Activated gamma-delta T cell treated with Interleukin-2 at 50 U/mL for 16 hours (primary cell): ENCODE measurements at places on chromosomes 4 and X.

DNA sequence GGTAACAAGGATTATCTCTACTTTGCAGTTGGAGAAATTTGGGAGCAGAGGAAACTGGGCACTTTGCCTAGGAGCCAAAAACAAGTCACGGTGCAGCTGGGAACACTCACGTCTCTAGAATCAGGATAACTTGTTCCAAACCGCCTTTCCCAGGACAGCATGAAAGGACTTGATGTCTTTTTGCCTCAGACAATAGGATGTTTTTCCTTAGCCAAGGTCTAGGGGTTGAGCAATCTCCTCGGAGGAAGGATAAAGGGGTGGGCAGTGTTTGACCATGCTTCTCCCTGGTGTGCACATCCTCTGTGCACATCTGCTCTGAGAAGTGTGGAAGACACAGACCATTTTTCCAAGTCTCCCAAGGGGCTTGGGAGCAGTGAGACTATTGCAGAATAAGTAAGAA, 1.7 kb upstream of the SPARCL1 start:
- no peak for DNase-seq

DNA sequence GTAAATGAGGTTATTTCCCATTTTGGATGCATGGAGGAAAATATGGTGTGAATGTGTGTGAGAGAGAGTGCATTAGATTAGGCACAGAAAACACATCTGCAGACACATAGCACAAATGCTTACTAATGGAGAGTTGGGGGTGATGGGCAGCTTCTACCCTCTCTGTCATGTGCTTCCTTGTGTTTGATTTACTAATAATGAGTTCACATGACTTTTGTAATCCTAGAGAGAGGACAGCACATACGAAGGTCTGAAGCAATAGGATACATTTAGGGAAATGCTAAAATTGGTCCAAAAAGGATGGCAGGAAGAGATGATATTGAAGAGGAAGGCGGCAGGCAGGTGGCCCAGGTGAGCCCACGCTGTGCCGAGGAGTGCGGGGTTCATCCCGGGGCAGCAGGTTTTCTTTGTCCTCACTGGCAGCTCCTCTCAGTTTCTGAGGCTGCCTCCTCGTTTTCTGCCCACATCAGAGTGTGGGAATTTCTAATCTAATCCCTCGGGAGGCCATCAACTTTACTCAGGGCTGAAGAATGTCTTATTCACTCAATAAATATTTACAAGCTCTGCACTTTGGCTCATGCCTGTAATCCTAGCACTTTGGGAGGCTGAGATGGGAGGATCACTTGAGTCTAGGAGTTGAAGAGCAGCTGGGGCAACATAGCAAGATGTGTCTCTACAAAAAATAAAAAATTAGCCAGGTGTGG, 15.9 kb upstream of the MAP9 start:
- DNase-seq = no peak

- no peak for DNase-seq
Observed at GRCh38 chrX:129565046-129565650, 25.1 kb downstream of the OCRL start.

GRCh38 chr4:106818764-106819163, 217.3 kb downstream of the DKK2 start:
- DNase-seq = no peak

- DNase-seq = no peak
Observed at GRCh38 chrX:36087366-36087765, 167.8 kb downstream of the CFAP47 start.

DNA sequence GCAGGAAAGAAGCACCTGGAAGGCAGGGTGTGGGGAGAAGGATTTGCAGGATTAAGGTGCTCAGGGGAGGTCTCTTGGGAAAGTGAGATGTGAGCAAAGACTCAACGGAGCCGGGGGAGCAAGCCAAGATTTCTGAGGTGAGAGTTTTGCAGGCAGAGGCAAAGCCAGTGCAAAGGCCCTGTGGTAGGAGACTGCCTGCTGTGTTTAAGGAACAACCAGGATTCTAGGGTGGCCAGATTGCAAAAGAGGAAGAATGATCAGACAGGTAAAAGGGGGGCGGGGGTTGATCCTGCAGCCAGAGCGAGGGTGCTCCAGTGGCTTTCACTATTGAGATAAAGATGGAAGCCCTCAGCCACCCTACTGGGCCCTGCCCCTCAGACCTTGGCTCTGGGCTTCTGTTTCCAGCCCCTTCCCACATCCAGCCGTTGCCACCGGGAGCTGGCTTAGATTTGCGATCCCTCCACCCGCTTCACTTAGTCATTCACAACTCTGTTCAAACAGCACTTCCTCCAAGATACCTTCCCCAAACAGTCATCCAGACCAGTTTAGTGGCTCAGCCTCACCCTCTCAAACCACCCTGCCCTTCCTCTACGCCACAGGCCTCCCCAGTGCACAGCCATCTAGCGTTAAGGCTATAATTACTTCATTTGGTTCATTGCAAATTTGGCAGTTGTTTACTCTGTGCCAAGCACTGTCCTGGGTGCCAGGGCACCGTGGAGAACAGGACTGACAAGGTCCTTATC, 23.3 kb upstream of the BCOR start:
- no peak for DNase-seq

DNA sequence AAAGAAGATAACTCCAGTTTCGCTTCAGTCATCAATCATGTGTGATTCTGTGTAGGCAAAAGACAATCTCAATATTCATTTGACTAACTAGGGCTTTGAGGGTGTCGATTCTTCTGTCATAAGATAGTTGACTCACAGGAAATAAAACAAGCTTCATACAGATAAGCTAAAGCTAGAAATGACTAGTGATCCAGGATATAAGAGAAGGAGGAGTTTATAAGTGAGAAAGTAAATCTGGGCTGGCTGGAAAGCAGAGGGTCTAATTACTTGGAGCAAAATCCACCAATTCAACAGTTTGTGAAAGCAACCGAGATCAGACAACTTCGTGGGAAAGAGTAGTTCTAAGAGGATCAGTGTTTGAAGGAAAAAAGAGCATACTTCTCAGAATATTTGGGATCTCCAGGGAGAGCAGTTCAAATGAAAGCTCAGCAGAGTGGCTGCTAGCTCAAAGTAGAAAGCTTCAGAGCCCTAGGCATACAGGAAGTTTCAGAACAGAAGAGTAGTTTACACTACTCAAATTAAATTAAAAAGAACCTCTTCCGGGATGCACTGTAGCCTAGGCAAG, 429.3 kb downstream of the INPP4B start:
- no peak for DNase-seq

- no peak for DNase-seq
Observed at GRCh38 chr4:159344877-159345276, 242.0 kb downstream of the RAPGEF2 start.

DNA sequence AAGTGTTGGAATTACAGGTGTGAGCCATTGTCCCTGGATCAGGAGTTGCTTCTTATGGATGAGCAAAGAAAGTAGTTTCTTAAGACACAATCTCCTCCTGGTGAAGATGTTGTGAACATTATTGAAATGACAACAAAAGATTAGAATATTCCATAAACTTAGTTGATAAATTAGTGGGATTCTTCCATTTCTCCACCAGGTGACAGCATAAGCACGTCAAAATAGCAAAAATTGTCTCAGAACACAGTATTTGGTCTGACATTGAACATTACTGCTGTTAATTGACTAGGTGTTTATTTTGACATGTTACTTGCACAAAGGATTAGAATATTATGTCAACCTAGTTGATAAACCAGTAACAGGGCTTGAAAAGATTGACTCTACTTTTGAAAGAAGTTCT, 21.6 kb downstream of the CLDN34 start:
- no peak for DNase-seq

GRCh38 chr4:16213121-16213520, 13.2 kb downstream of the TAPT1 start:
- DNase-seq = no peak

GRCh38 chr4:53103481-53103880, 241.4 kb downstream of the RASL11B start:
- DNase-seq = no peak

- no peak for DNase-seq
Observed at GRCh38 chr4:5212255-5213013, 161.2 kb downstream of the STK32B start.

- no peak for DNase-seq
Observed at GRCh38 chr4:27514711-27515110, 654.1 kb downstream of the STIM2 start.

DNA sequence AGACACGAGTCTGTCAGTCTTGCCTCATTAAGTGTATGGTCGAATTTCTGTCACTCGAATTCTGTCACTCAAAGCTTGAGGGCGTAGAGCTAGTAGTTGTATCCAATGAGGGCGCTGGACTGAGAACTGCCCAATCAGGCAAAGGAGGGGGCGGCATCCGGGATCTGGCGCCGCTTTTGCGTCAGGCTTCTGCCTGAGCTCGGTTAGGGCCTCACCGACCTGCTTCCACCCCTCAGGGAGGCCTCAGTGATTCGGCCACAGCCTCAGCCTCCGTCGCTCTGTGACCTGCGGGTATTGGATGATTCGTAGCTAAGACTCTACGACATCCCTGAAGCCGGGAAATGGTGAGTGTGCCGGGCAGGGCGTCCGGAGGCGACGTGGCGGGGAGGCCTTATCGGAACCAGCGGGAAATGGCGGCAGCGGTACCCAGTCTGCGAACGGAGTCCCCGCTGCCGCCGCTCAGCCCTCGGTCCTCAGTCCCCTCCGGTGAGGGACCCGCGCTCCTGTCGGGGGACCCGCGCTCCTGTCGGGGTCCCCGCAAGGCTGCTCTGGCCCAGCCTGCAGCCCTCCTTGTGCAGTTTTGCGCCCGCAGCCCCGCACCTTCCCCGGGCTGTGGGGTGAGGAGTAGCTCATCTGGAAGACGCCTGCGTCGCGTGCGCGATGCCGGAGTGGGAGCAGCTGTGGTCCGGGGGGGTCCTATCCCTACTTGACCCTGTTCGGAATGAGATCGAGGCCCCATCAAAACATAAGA, 88.3 kb downstream of the ZNF718 start:
- no peak for DNase-seq

DNA sequence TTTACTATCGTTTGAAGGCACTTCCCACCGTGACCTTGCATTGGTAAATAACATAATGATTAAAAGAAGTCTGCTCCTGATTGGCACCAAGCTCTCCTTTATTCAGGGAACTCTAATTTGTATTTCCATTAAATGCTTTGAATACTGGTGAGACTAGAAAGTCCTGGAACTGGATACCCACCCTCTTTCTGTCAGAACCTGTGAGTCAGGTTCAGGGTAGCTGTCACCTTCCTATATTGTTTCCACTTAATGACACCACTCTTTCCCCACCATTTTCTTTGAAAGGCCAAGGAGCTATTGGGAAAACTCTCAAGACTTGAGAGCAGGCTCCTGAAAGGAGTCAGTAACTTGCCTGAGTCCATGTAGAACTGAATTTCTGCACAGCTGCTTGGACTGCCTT, 55.9 kb upstream of the RASSF6 start:
- DNase-seq = no peak

DNA sequence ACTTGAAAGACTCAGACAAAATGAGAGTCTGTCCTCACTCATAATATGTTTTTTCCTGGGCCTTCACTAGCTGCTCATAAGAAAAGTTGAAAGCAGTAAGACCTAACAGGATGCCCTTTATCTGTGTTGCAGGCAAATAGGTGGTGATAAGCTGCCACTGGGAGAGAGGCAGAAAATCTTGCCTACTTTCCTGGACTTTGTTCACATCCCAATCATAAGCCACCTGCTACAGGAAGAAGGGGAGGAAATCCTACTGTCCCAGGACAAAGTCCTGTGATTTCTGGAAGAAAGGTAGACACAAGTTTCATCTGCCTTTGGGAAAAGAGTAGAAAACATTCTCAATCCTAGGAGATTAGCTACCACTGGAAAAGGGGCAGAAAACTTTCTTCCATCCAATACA, 13.3 kb upstream of the SPANXN2 start:
- no peak for DNase-seq

- no peak for DNase-seq
Observed at GRCh38 chrX:58044130-58044529, 133.9 kb upstream of the ZXDA start.

GRCh38 chrX:75989806-75990590, 182.9 kb upstream of the PBDC1 start:
- DNase-seq = no peak

- no peak for DNase-seq
Observed at GRCh38 chr4:38313999-38314561, 349.9 kb upstream of the KLF3 start.

DNA sequence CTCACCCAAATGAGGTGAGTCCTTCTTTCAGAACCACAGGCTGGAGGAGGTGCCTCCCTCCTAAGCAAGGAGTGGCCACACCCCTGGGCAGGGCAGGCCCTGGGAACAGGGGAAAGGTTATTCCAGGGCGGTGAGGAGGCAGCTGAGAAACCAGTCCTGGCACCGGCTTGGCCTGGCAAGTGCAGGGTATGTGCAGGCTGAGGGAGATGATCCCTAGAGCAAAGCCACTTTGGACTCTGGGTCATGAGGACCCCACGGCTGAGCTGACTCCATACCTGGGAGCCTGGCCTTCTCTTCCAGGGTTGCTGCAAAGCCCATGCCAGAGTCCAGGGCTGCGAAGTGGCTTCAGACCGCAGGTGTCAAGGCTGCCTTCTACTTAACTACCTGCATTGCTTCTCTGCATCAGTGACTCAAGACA, 49.5 kb upstream of the HELT start:
- DNase-seq = no peak

DNA sequence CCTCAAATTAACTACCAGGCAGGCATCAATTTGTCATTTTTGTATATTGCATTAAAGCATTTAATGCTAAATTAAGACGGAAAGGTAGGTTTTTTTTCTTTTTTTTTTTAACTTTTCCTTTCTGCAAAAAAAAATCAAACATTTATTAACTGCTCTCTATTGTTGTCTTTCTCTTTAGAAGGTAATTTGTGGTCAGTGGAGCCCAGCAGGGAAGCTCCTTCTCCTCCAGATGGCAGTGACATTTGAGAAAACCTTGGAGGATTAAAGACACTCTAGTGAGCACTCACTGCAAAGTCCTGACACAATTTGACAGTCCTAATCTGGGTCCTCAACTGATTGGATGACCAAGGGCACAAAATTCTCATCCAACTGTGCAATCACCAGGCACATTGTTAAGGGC, 102.4 kb downstream of the SLIT2 start:
- no peak for DNase-seq

DNA sequence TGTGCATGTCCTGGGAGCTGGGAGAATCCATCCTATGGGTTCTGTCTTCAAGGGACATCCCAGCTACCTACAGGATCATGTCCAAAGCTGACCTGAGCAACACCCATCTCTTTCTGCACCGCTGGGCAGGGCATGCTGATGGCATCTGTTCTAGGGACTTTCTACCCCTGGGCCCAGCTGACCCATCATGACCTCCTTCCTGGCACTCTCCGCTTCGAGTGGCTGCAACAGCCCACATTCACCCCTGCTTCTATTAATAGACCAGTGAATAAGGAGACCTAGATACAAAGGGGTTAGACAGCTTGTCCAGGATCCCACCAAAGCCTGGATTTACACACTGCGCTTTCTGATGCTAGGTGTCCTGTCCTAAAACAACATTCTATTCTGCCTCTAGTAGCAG, 44.6 kb upstream of the GPR173 start:
- no peak for DNase-seq

DNA sequence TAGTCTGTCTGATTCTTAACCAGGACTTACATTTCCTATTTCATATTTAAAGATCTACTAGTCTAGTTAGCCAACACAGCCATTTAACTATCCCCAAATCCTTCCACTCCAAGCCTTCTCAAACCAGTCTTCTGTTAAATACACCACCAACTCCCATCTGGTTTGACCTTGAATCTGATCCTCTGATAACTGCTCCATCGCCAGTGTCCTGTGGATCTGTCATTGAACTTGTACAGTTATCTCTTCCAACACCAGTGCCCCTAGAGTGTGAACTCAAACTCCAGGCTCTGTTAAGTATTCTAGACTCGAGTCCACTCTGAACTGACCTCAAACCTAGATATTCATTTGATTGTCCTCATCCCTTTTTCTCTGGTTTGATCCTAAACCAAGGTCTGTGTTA, 14.4 kb downstream of the WDR13 start:
- no peak for DNase-seq

- DNase-seq = no peak
Observed at GRCh38 chr4:65552057-65552456, 118.2 kb downstream of the EPHA5 start.
